Activated T-helper 2 cell treated with anti-CD3 and anti-CD28 coated beads, Interferon-gamma antibody, Interleukin-2, Interleukin-4, amounts not matched to agents 10 μg/mL and 5 μg/mL and 100 μg/mL, durations not matched to agents 14 hours and 24 hours and 36 hours (primary cell): ENCODE measurements at places on chromosomes 6 and 20. TPM values are rescaled to one million over a fixed set of nuclear protein-coding genes. Genes with fewer than 3 reads are reported as not detected.

GRCh38 chr6:135913785-135914184, 62.3 kb downstream of the PDE7B start:
- no peaks in the 10 kb centered on the region for H3K27me3 ChIP-seq
- peaks cover 61% of the 10 kb centered on the region for H3K36me3 ChIP-seq
- no peak for DNase-seq
- no peak overlapping the region for H3K4me3 ChIP-seq
- H3K4me1 ChIP-seq: peaks cover 54% of the 10 kb centered on the region

DNA sequence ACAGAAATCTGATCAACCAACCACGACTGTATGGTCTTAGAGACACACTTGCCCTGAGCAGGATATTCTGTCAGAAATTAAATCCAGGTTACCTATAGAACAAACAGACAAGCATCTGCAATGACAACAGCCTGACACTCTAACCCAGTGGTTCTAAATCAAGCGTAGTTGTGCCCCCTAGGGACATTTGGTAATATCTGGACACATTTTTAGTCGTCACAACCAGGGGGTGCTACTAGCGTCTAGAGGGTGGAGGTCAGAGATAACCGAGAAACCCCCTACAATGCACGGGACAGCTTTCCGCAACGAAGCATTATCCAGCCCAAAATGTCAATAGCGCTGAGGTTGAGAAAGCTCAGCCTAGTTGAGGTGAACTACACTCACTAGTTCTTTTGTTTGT, 32.3 kb downstream of the ID4 start:
- H3K4me3 ChIP-seq: no peak overlapping the region
- DNase-seq: no peak
- no peaks in the 10 kb centered on the region for H3K4me1 ChIP-seq
- no peaks in the 10 kb centered on the region for H3K27me3 ChIP-seq
- no peaks in the 10 kb centered on the region for H3K36me3 ChIP-seq

DNA sequence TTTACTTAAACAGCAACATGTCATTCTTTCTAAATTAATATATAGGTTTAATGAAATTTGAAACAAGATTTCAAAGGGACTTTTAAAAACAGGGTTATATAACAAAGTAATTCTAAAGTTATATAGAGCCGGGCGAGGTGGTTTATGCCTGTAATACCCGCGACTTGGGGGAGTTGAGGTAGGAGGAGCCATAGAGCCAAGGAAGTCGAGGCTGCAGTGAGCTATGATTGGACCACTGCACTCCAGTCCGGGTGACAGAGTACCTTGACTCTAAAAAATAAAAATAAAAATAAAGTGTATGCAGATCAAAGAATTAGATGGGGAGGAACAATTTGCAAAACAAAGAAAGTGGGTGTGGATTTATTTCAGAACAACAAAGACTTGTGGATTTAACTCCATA, 151.1 kb upstream of the GLP1R start:
- H3K36me3 ChIP-seq: no peaks in the 10 kb centered on the region
- no peak overlapping the region for H3K27ac ChIP-seq
- no peak for DNase-seq
- peaks cover 11% of the 10 kb centered on the region for H3K27me3 ChIP-seq
- no peak overlapping the region for H3K4me3 ChIP-seq

GRCh38 chr6:107284805-107285204, 169.5 kb upstream of the BEND3 start:
- no peaks in the 10 kb centered on the region for H3K27me3 ChIP-seq
- no peak for DNase-seq
- H3K4me3 ChIP-seq: no peak overlapping the region

- no peak for DNase-seq
- peaks cover 11% of the 10 kb centered on the region for H3K27me3 ChIP-seq
- H3K36me3 ChIP-seq: no peaks in the 10 kb centered on the region
- no peak overlapping the region for H3K27ac ChIP-seq
- no peak overlapping the region for H3K4me3 ChIP-seq
These were observed 29.8 kb downstream of the SMPDL3A start for GRCh38 chr6:122818866-122819265.

DNA sequence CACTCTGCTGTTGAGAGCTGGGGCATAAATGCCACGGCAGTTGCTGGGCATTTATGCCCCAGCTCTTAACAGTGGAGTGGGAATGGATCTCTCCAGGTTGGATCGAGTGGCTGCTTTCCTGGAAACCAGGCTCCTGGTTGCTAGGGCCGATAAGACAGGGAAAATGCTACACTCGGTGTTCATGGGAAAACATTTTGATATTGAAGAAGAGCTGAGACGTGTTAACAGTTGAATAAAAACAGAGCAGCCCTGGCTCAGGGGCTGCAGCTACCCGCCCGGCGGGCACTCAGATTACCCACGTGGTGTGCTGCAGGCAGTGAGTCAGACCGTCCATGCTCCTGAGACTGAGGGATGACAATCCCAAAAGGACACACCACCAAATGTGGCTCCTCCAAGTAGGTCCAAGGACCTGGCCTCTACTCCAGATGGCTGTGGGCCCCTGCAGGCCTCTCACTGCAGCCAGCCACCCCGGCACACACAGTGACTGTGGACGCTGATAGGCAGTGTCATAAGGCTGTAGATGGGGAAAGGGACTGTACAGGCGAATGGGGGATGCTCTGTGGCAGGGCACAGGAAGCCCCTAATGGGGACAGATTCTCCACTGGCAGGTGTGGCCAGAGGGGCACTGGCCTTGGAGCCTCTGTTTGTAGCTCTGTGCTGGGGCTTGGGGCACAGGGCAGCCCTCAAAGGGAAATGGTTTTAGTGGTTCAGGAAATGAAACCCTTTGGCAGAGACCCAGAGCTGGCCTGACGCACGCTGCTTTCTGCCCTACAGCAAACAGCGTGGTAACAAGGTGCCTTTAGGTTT, 237.8 kb downstream of the LY86 start:
- H3K27ac ChIP-seq: no peak overlapping the region
- no peak for DNase-seq
- H3K4me3 ChIP-seq: no peak overlapping the region
- H3K27me3 ChIP-seq: peaks cover 20% of the 10 kb centered on the region
- no peaks in the 10 kb centered on the region for H3K36me3 ChIP-seq
- peaks cover 26% of the 10 kb centered on the region for H3K4me1 ChIP-seq

- no peak for DNase-seq
- H3K4me3 ChIP-seq: no peak overlapping the region
- H3K27me3 ChIP-seq: no peaks in the 10 kb centered on the region
- H3K27ac ChIP-seq: no peak overlapping the region
- no peaks in the 10 kb centered on the region for H3K36me3 ChIP-seq
- H3K4me1 ChIP-seq: no peaks in the 10 kb centered on the region
These were observed 48.5 kb downstream of the COL12A1 start for GRCh38 chr6:75157336-75157735.

DNA sequence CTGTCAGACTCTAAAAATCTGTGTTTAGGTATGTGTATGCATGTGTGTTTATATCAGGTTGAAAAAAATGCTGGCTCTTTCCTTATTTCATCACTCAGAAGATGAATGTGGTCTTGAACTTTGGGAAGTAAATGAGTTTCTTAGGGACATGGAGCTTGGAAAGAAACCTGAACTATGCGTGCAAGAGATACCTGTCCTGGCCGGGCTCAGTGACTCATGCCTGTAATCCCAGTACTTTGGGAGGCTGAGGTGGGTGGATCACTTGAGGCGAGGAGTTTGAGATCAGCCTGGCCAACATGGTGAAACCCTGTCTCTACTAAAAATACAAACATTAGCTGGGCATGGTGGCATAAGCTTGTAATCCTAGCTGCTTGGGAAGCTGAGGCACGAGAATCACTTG, 4.4 kb upstream of the GLP1R start:
- H3K27me3 ChIP-seq: peaks cover 26% of the 10 kb centered on the region
- H3K4me3 ChIP-seq: no peak overlapping the region
- H3K27ac ChIP-seq: no peak overlapping the region
- H3K4me1 ChIP-seq: no peaks in the 10 kb centered on the region
- no peak for DNase-seq

- peak overlapping the region; percentile 41 for H3K4me3 ChIP-seq
- no peak overlapping the region for H3K27ac ChIP-seq
- peaks cover under 1% of the 10 kb centered on the region for H3K36me3 ChIP-seq
- no peak for DNase-seq
- peaks cover 10% of the 10 kb centered on the region for H3K4me1 ChIP-seq
These were observed 2.1 kb downstream of the FAM210B start for GRCh38 chr20:56360908-56361205.

- peak overlapping the region; percentile 24 for H3K4me3 ChIP-seq
- no peak for DNase-seq
- H3K36me3 ChIP-seq: peaks cover 85% of the 10 kb centered on the region
These were observed 132.0 kb upstream of the CARMIL1 start for GRCh38 chr6:25147223-25147622.

DNA sequence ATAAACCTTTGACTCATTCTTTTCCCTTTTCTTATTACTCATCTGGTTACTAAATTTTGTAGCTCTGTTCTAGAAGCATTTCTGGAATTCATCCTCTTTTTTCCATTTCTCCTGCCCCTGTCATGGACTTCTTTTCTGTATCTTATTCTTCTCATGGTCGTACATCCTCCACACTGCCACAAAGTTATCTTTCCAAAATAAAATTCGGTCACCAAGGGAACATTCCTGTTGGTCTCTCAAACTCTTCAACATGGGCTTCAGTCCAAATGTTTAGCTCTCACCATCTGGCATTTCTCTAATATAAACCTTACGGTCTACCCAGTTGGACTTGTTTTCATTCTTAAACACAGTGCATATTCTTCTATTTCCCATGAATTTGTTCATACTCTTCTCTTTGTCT, 428.8 kb upstream of the ID4 start:
- no peaks in the 10 kb centered on the region for H3K27me3 ChIP-seq
- DNase-seq: no peak
- H3K36me3 ChIP-seq: no peaks in the 10 kb centered on the region

DNA sequence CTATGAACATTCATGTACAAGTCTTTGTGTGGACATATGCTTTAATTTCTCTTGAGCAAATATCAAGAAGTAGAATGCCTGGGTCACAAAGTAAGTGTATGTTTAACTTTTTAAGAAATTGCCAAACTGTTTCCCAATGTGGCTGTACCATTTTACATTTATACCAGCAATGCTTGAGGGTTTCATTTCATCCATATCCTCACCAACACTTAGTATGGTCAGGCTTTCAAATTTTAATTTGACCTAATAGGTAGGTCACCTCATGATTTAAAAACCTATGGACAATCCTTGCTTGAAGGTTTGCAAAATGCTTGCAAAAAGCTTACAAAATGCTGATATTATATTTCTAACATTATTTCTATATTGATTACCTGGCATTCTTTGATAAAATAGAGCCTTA, 19.5 kb upstream of the SRSF3 start:
- no peak for DNase-seq
- peaks cover 2% of the 10 kb centered on the region for H3K4me1 ChIP-seq
- H3K36me3 ChIP-seq: no peaks in the 10 kb centered on the region
- no peak overlapping the region for H3K4me3 ChIP-seq
- H3K27me3 ChIP-seq: no peaks in the 10 kb centered on the region

DNA sequence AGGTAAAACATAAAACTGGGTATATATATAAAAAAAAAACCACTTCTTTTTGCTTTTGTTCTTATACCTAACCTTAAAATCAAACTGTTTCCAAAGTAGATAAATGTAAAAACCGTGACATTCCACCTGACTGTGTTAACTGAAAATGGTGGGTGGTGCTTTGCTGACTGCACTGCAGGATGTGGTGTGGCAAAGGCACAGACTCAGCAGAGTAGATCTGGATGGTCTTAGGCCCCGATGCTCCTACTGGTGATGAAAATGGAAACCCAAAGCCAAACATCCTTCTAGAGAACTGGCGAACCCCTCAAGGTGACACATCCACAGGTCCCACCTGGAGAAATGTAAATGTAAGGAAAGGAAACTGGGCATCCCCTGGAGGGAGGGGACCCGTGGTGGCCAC, 8.9 kb downstream of the TGIF2 start:
- peak overlapping the region; percentile 13 for H3K4me3 ChIP-seq
- peak; percentile 25 for DNase-seq
- H3K27me3 ChIP-seq: no peaks in the 10 kb centered on the region
- peaks cover 27% of the 10 kb centered on the region for H3K4me1 ChIP-seq
- H3K36me3 ChIP-seq: peaks cover 60% of the 10 kb centered on the region

- H3K27ac ChIP-seq: no peak overlapping the region
- no peaks in the 10 kb centered on the region for H3K36me3 ChIP-seq
- no peak for DNase-seq
- no peak overlapping the region for H3K4me3 ChIP-seq
- no peaks in the 10 kb centered on the region for H3K27me3 ChIP-seq
These were observed 131.1 kb upstream of the CEP162 start for GRCh38 chr6:84358581-84358980.

- no peak for DNase-seq
- peaks cover 38% of the 10 kb centered on the region for H3K27me3 ChIP-seq
- H3K4me3 ChIP-seq: no peak overlapping the region
- H3K27ac ChIP-seq: no peak overlapping the region
These were observed 25.6 kb downstream of the SLC12A5 start for GRCh38 chr20:46054606-46055005.

OOEP gene
- total RNA-seq: 0.46 TPM in 1 of 2 replicates, not detected in the other

ENPP1 gene
- 34.8 TPM in 2 replicates for total RNA-seq

CDH4 gene
- total RNA-seq: not detected in 2 replicates

NKAIN4 gene
- not detected in 2 replicates for total RNA-seq

GGTLC1 gene
- not detected in 2 replicates for total RNA-seq

TFAP2B gene
- total RNA-seq: not detected in 2 replicates

PNPLA1 gene
- not detected in 2 replicates for total RNA-seq

BPIFB6 gene
- not detected in 2 replicates for total RNA-seq

LHFPL5 gene
- total RNA-seq: not detected in 2 replicates

CRISP2 gene
- not detected in 2 replicates for total RNA-seq
